Renal cortex interstitium (tissue), 15 donors: ENCODE measurements at places on chromosomes 16 and 17.

DNA sequence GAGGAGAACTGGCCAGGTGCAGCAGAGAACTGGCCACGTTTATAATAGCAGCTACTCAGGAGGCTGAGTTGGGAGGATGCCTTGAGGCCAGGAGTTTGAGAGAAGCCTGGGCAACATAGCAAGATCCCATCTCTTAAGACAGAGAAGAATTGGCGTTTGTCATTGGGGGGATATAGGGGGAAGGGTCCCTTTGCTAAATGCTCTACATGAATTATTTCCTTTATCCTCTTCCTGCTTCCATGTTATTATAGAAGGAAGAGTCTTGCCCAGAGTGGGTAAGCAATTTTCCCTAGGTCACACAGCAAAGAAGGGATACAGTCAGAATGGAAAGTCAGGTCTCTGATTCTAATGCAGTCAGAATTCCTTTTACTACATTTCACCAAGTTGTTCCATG is 68.0 kb downstream of the MYH11 start:
- DNase-seq = no peak

- DNase-seq = no peak
Measured at GRCh38 chr17:64080174-64080618, 49.7 kb downstream of the ERN1 start.

- no peak for DNase-seq
Measured at GRCh38 chr17:31877341-31877740, 18.3 kb upstream of the COPRS start.

DNA sequence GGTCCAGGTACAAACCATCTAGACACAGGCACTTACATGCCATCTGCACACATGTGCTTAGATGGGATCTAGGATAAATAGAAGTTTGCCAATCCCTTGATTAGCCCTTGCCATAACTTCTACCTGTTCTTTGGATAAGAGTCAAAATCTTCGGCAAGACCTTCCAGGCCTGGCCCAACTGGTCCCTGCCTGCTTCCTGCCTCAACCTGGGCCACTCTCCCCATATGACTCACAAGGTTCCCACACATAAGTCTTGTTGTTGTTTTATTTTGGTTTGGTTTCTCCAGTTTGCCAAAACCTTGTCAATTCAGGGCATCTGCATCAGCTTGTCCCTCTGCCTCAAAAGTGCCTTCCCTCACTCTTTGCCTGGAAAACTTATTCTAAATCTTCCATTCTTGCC is 95.3 kb upstream of the XYLT1 start:
- DNase-seq = no peak

GRCh38 chr16:47480410-47480809 is 19.3 kb downstream of the PHKB start:
- no peak for DNase-seq

GRCh38 chr17:81120149-81120484 is 45.2 kb upstream of the PVALEF start:
- DNase-seq = no peak

DNA sequence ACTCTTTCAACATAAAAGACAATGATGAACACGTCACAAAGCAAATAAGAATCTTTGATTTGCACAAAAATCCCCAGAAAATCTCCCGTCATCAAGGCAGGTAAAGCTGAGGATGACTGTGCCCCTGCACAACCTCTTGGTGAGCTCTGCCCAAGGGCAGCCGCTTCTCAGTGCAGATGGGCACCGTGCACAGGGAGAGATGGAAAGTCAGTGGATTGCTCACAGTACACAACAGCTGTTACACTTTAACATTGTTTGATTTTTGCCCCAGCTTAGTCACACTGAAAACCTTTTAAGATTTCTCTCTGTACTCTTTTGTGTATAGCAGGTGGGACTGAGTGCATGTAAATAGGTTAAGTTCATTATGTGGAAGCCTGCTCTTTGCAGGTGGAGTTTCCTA is 104.2 kb downstream of the CDK5R1 start:
- no peak for DNase-seq

- no peak for DNase-seq
Measured at GRCh38 chr16:85864965-85865364, 34.0 kb upstream of the IRF8 start.

DNA sequence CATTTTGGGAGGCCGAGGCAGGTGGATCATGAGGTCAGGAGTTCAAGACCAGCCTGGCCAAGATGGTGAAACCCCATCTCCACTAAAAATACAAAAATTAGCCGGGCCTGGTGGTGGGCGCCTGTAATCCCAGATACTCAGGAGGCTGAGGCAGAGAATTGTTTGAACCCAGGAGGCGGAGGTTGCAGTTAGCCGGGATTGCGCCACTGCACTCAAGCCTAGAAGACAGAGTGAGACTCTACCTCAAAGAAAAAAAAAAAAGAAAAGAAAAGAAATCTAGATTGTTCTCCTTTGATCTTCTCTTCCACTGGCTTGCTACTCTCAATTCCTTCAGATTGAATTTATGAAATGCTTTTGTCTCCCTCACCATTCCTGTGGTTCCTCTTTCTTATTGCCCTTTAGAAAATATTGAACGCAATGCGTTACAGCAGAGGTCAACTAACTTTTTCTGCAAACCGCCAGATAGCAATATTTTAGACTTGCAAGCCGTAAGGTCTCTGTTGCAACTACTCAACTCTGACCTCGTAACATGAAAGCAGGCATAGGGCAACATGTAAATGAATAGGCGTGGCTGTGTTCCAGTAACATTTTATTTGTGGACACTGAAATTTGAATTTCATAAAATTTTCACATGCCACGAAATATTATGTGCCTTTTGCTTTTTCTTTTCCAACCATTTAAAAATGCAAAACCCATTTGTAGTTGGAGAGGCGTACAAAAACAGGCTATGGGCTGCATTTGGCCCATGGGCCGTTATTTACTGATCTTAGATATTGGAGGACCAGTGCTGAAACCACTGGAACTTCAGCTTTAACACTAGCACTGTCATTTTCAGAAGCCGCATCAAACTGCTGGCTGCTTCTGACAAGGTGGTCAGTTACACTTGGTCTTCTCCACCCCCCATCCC is 24.8 kb downstream of the PITPNC1 start:
- DNase-seq = no peak

DNA sequence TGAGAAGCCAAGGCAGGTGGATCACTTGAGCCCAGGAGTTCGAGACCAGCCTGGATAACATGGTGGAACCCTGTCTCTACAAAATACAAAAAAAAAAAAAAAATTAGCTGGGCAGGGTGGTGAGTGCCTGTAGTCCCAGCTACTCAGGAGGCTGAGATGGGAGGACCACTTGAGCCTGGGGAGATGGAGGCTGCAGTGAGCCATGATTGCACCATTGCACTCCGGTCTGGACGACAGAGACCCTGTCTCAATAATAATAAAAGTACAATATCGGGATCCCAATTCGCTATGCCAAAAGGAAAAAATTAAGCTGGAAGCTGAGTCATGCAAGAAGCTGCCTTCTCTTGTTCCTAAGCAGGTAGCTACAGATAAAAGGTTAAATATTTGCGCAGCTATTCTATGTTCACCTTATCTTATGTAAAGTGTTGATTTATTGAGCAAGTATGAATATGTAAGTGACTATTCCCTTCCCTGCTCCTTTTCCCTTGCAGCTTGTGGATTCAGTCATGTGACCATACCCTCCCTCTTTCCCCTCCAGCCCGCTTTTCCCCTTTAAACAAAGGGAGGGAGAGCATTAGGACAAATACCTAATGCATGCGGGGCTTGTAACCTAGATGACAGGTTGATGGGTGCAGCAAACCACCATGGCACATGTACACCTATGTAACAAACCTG is 112.0 kb downstream of the LITAF start:
- no peak for DNase-seq

- DNase-seq = no peak
Measured at GRCh38 chr16:88338111-88338510, 44.6 kb upstream of the ZNF469 start.

DNA sequence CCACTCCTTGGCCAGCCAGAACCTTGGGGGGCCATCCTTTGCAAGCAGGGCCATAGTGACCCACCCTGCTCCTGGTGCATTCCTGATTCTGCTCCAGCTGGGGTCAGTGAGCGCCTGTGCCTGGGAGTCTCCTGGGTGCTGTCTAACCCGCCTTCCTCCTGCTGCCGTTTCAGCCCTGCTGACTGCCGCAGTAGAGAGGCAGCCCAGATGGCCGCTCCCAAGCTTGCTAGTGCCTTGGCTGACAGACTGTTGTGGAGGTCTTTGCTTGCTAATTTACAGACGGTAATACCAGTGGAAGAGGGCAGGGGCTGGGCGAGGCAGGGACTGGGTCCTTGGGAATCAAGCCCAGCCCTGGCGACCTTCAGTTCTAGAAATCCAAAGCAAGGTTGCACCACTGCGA is 99.6 kb downstream of the SOCS1 start:
- no peak for DNase-seq

DNA sequence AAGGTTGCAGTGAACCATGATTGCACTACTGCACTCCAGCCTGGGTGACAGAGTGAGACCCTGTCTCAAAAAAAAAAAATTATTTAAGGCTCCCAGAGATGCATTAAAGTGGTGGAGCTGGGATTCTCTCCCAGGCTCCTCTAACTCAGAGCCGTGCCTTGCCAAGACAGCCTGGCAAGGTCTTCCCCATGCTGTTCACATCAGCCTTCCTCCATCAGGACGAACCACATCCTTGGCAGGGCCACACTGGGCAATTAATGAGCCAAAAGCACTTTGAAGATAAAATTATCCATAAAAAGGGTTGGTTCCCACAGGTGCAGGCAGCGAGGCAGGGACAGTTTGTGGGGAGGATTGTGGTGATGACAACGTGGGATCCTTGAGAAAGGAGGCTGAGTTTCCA is 19.8 kb upstream of the BBS2 start:
- DNase-seq = no peak

DNA sequence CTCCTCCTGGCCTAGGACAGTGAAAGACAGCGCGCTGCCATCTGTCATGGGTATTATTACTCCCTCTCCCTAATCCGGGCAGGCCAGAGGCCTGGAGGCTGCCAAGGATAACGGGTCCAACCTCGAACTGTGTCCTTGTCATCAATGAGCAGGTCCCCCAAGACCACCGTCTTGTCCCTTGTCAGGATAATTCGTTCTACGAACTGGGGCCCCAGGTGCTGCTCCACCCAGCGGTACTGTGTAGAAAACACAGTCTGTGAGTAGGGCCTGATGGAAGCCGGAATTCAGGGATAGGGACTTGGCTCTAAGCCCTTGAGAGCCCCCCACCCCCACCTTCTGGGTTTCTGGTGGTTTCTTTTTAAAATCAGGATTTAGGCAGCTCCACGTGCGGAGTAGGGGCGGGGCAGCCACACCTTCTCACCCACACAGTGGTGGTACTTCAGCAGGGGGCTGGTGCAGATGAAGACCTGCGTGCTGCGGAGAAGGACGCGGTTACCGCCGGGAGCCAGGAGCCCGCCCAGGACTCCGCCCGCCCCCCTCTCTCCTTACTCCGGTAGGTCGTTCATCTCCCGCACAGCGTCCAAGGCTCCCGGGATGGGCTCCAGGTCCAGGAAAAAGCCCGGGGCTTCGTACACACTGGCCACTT is 787 bp downstream of the NT5C start:
- peak; percentile 58 for DNase-seq

DNA sequence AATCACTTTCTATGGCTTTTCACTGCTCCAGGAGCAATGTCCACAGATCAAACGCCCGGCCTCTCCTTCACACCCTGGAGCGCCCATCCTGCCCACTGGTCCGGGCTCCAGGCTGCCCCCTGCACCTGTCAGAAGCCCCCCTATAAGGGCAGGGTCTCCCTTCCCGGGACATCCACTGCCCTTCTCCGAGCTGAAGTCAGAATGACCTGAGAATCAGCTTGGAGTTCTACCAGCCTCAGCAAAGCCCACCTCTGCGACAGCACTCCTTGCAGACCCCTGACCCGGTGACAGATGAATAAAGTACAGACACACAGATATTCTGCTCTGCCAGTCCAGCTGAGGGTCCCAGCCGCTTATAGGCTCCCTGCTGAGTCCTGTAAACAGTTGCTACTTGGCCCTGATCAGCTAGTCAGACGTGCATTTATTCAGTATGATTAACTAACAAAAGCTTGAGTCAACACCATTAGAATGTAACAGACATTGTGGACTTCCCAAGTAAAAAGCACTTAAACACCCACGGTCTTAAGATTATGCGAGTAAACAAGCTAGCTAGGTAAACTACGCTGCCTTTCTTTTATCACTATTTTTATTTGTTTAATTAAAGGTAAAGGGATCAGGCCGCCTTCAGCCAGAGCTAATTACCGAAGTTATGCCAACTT is 4.8 kb downstream of the SLC7A5 start:
- DNase-seq = no peak

DNA sequence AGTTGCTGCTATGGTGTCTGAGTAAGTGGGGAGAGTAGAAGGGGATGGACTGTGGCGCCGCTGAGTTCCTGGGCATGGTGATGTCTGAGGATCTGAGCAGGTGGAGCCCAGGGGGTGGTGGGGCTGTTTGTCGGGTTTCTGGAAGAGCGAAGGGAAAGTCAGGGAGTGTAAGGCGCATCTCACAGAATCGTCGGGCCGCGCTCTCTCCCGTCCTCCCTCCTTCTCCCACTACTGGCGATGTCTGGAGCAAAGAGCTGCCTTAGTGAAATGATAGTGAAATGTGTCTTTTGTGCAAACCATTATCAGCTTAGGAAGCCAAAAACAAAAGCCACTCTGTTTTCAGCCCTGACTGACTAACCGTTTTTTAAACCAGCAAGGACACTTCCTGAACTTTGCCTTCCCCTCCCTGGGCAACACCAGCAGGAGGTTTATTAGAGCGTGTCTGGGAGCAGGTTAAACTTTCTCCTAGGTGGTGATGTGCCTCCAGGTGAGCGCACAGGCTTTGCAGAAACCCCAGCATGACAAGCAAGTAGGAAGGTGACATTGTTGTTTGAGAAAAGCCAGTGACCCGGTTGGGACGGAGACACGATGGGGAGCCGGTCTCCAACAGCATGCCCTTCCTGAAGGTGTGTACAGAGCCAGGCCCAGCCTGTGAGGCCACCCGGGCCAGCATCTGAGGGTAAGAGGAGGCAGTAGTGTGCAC is 49.1 kb downstream of the RAB11FIP3 start:
- no peak for DNase-seq

- no peak for DNase-seq
Measured at GRCh38 chr16:82379551-82379950, 209.5 kb upstream of the MPHOSPH6 start.
